ENCODE measurements at places on chromosomes 13 and 19. TPM values are rescaled to one million over a fixed set of nuclear protein-coding genes. Genes with fewer than 3 reads are reported as not detected.

The MISP3 gene
- total RNA-seq, result 0.71 TPM

- ATAC-seq, result no peak
Observed at GRCh38 chr19:48473161-48473966, 4.2 kb downstream of the CYTH2 start.

GRCh38 chr19:15015946-15016542 is 33.2 kb upstream of the CASP14 start:
- no peak for ATAC-seq

The EID2B gene
- total RNA-seq, result 6.2 TPM

DNA sequence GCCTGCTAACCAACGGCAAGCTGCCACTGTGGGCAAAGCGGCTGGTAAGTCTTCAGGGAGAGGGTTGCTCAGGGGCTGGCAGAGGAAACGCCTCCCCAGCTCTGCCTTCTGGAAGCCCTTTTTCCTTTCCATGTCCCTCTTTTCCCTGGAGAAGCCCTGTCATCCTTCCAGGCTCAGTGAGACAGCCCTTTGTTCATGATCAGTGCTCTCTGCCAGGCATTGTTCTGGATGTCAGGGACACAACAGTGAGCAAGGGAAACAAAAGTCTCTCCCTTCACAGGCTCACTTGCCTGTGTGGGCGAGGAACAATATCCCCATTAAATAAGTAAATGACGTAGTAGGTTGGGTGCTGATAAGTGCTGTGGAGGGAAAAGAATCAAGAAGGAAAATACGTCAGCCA is 13.9 kb upstream of the OVOL3 start:
- ATAC-seq, result no peak

DNA sequence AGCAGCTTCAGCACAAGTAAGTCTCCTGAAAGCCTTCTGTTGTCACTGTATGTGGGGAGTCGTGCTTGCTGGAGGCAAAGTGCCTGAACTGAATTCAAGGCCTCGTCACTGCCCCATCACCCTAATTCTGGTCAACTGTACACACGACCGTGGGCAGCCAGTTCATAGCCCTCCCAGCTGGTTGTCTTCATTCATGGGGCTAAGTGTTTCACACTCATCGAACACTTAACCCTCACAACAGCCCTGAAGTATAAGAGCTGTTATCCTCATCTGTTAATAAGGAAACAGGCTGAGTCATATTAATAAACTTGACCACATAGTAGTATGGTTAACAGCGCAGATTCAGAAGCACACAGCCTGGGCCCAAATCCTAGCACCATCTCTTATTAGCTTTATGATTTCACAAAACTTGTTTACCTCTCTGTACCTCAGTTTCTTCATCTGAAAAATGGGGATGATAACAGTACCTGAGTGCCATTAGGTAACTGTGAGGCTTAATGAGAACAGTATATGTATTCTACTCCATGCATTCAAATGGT is 66.7 kb downstream of the CDADC1 start:
- no peak for ATAC-seq

- ATAC-seq, result no peak
Observed at GRCh38 chr19:48853483-48853882, 14.9 kb downstream of the PLEKHA4 start.

All from motor neuron (in vitro differentiated cells).